ENCODE measurements at places on chromosomes 12 and 14. TPM values are rescaled to one million over a fixed set of nuclear protein-coding genes. Genes with fewer than 3 reads are reported as not detected.

DNA sequence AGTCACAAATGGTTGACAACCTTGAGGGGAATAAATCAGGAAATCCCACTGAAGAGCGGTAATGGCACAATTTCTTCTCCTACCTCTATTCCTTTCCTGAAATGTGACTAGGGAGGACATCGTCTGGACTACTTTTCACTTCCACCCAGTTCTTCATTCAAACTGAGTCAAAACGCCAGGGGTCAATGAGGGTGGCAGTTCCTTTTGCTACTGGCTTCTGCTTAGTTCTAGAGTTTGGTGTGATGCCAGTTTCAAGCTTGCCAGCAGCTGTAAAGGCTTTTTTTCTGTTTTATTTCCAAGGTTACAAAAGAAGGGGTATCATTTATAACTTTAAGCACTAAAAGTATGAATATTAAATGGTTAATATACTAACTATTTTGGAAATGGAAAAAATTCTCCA is 286.5 kb downstream of the SOX5 start:
- H3K27me3 ChIP-seq = no peaks in the 10 kb centered on the region
- no peak overlapping the region for H3K27ac ChIP-seq
- no peaks in the 10 kb centered on the region for H3K4me1 ChIP-seq
- H3K4me3 ChIP-seq = no peak overlapping the region

- no peaks in the 10 kb centered on the region for H3K36me3 ChIP-seq
- H3K4me3 ChIP-seq = no peak within 1 kb of the TSS
- H3K27ac ChIP-seq = no peak within 1 kb of the TSS
- DNase-seq = no peak
- H3K27me3 ChIP-seq = peaks cover 36% of the 10 kb centered on the region
These were observed at the start of gene KRT75 for GRCh38 chr12:52434081-52434733. Gene KRT75, minus strand, starts transcription at chr12:52434371. Its CDS starts 67 bp downstream, at chr12:52434304.

- H3K27ac ChIP-seq = no peak overlapping the region
- no peaks in the 10 kb centered on the region for H3K36me3 ChIP-seq
- H3K27me3 ChIP-seq = peaks cover 80% of the 10 kb centered on the region
These were observed 297.1 kb downstream of the KSR2 start for GRCh38 chr12:117671734-117672133.

The DAZAP2 gene
- 105 TPM for total RNA-seq

DNA sequence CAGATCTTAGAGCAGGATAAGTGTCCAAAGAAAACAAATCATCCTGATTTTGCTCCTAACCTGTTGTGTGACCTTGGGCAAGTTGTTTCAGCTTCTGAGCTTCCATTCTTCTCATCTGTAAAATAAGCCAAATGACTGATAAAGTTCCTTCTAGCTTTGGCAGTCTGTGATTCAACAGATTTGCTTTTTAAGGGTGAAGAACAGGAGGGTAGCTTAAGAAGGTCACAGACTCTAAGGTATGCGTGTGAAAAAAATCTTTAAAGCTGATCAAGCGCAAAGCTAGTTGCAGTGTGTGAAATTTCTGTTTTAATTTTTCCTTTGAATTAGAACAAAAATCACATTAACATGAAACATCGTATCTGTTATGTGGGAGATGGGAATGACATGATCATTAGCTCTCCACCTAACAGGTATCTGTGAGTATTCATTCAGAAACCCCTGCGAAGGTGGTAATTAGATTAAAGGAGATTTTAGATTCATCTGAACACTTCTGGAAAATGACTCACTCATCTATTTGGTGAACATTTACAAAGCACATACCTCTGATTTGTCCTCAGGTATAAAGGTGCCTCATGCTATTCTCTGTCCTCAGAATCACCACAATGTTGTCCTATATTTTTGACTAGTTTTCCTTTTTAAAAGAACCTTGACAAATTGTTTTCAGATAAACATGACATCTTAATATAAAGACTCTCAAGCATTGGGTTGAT is 131.9 kb upstream of the CPM start:
- no peaks in the 10 kb centered on the region for H3K27me3 ChIP-seq
- no peaks in the 10 kb centered on the region for H3K36me3 ChIP-seq
- DNase-seq = no peak

The CLEC1B gene
- 0.51 TPM for total RNA-seq

GRCh38 chr14:40188006-40188405 is 755.8 kb upstream of the FBXO33 start:
- H3K4me1 ChIP-seq = no peaks in the 10 kb centered on the region
- no peaks in the 10 kb centered on the region for H3K27me3 ChIP-seq
- H3K4me3 ChIP-seq = no peak overlapping the region
- H3K27ac ChIP-seq = no peak overlapping the region

DNA sequence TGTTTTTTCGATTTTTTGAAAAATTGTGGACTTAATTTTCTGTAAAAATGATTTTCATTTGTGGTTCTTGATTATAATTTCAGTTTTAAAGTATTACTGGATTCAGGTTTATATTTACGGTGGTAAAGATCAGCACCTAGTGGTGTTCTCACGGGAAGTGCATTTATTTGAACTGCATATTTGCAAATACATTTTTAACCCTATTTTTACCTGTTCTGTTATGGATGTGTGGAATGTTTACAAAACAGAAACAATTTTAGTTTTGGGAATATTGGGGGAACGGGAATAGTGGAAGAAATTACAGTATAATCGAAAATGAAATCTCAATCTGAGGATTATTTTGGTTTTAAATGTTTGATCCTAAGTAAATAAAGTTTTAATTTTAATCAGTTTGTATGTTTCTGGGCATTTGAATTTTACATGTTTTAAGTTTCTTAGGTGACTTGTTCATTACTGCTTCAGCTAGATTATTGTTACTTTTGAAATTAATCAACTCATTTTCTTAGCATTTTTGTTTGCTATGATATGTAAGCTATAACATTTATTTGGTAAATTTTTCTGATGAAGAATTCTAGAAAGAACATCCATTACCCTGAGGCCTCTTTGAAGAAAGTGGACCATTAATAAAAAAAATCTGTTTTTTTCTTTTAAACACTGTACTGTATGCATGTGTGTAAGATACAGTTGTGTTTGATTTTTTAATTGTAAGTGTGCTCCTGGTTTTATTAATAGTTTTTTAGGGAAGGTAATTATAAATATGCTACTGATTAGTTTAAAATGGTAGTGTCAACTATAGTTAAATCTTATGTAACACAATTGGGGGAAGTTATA is 942 bp downstream of the ATF7IP start:
- DNase-seq = no peak
- H3K4me3 ChIP-seq = peak overlapping the region; percentile 94
- H3K27ac ChIP-seq = peak overlapping the region; percentile 95
- H3K36me3 ChIP-seq = peaks cover 10% of the 10 kb centered on the region
- H3K4me1 ChIP-seq = peaks cover 10% of the 10 kb centered on the region

GRCh38 chr12:49019120-49019430 is 499 bp upstream of the PRKAG1 start:
- no peak for DNase-seq
- H3K36me3 ChIP-seq = peaks cover 15% of the 10 kb centered on the region
- peaks cover 24% of the 10 kb centered on the region for H3K4me1 ChIP-seq
- no peaks in the 10 kb centered on the region for H3K27me3 ChIP-seq
- H3K4me3 ChIP-seq = peak overlapping the region; percentile 91
- H3K27ac ChIP-seq = peak overlapping the region; percentile 100

The KCNC2 gene
- 1.4 TPM for total RNA-seq

DNA sequence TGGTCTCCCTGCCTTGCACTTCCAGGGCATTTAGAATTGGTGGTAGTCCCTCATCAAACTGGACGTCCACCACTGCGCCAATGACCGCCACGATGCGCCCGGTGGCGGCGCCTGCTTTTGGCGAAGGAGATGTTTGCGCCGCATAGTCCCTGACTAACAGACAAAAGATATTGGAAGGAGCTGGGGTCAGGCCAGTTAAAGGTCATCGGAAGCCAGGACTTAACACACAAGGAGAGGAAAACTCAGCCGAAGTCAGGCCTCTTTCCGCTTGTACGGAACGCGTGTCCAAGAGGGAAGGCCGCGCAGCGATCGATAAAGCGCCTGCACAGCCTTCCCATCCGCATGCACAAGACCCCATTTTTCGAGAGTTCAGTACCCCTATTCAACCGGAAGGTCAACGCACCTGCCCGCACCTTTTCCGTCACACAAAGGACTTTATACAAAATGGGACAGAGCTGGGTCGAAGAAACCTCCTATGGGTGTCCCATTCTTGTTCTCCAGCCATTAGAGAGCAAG is 525 bp downstream of the ATP5F1B start:
- H3K36me3 ChIP-seq = peaks cover 22% of the 10 kb centered on the region
- no peak for DNase-seq
- peaks cover 24% of the 10 kb centered on the region for H3K4me1 ChIP-seq
- no peaks in the 10 kb centered on the region for H3K27me3 ChIP-seq
- H3K4me3 ChIP-seq = peak overlapping the region; percentile 99

- no peak for DNase-seq
- no peak overlapping the region for H3K27ac ChIP-seq
- no peaks in the 10 kb centered on the region for H3K36me3 ChIP-seq
- H3K27me3 ChIP-seq = peaks cover 23% of the 10 kb centered on the region
These were observed 3.6 kb downstream of the CMKLR1 start for GRCh38 chr12:108335349-108336119.

DNA sequence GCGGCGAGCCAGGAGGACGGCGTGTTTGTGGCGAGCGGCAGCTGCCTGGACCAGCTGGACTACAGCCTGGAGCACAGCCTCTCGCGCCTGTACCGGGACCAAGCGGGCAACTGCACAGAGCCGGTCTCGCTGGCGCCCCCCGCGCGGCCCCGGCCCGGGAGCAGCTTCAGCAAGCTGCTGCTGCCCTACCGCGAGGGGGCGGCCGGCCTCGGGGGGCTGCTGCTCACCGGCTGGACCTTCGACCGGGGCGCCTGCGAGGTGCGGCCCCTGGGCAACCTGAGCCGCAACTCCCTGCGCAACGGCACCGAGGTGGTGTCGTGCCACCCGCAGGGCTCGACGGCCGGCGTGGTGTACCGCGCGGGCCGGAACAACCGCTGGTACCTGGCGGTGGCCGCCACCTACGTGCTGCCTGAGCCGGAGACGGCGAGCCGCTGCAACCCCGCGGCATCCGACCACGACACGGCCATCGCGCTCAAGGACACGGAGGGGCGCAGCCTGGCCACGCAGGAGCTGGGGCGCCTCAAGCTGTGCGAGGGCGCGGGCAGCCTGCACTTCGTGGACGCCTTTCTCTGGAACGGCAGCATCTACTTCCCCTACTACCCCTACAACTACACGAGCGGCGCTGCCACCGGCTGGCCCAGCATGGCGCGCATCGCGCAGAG is 873 bp downstream of the PLXNC1 start:
- peaks cover 89% of the 10 kb centered on the region for H3K27me3 ChIP-seq
- H3K27ac ChIP-seq = no peak overlapping the region
- H3K4me1 ChIP-seq = peaks cover 6% of the 10 kb centered on the region
- H3K4me3 ChIP-seq = peak overlapping the region; percentile 68

The C12orf50 gene
- 0.22 TPM for total RNA-seq

- no peaks in the 10 kb centered on the region for H3K36me3 ChIP-seq
- H3K27me3 ChIP-seq = peaks cover 87% of the 10 kb centered on the region
- peak within 1 kb of the TSS; percentile 57 for H3K4me3 ChIP-seq
- no peak within 1 kb of the TSS for H3K27ac ChIP-seq
- peaks cover 21% of the 10 kb centered on the region for H3K4me1 ChIP-seq
- no peak for DNase-seq
These were observed at the start of gene ADCY4 for GRCh38 chr14:24334431-24335291. Gene ADCY4, minus strand, starts transcription at chr14:24335071. Its CDS starts 419 bp downstream, at chr14:24334652.

DNA sequence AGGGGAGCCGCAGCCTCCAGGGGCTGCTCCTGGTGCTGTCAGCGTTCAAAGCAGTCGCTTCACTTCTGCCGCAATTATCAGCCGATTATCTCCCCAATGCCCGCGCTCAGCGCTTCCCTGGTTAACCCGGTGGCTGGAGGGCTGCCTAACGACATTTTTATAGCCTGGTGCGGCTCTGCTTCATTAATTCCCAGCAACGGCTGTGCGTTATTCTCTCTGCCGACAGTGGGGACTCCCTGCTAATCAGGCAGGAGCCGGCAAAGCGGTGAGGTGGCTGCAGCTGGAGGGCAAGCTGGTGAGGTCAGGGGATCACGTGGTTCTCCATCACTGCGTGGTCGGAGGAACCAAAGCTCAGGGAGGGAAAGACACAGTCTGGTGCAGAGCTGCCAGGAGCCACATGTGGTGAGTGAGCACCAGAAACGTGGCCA is 62.9 kb downstream of the GLRX5 start:
- no peak overlapping the region for H3K4me3 ChIP-seq
- no peak overlapping the region for H3K27ac ChIP-seq
- no peak for DNase-seq

Data from mesothelial cell of epicardium (in vitro differentiated cells).